ENCODE measurements at places on chromosomes 7 and 10.

DNA sequence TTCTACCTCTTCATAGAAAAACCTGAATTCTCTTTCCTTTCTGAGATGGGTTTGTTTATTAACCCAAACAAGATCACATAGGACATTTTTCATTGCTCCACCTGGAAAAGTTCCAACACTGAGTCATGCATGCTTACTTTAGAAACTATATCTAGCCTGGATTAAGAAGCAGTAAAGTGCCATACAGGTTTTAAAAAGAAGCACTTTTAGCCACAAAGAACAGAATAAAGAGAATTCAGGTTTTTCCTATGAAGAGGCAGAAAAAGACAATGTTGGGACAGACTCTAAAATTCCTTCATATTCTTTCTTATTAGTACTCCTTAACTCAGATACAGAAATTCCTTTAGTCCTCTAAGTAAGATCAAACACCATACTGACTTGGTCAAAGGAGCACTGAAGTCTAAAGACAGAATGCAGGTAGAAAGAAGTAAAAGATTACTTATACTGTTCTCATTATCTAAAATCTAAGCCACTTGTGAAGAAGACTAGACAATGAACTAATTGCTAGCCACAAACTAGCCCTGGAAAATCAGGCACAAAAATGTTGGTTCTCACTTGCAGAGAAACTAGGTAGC is 241.3 kb downstream of the ANK3 start:
- DNase-seq, result peak; percentile 77

- peak; percentile 31 for DNase-seq
Observed at GRCh38 chr7:100247152-100247757, 27.5 kb downstream of the PVRIG start.

- no peak for DNase-seq
Observed at GRCh38 chr10:30493609-30494530, 59.9 kb downstream of the MAP3K8 start.

GRCh38 chr10:14837003-14837756 is 657 bp downstream of the CDNF start:
- DNase-seq, result no peak

- peak; percentile 27 for DNase-seq
Observed at GRCh38 chr10:79052291-79053080, 16.3 kb upstream of the ZMIZ1 start.

DNA sequence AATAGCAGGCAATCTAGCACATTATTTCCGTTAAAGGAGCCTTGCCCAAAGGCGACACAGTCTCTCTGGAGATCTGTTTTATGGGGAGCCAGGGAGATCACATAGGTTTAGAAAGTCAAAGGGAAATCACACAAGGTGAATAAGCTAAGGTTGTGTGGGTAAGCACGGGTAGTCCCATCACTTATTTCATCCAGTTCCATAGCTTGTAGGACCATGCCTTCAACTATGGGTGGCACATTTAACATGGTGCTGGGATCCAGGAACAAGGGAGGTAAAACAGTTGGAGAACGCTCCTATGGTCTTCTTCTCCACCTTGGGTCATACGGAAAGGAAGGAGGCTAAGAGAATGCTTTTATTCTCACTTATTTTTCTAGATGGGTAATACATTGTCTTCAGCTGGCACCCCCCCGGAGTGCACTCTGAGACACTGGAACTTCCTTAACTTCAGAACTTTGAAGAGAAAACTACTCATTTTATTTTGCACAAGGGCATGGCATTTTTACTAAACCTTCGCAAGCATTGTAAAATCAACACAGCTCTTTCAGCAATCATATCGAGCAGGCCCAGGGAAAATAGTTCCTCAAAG is 435.4 kb downstream of the KIF20B start:
- DNase-seq, result no peak

- DNase-seq, result peak; percentile 96
Observed at GRCh38 chr10:89278034-89278535, 23.8 kb upstream of the IFIT2 start.

GRCh38 chr10:22701132-22701826 is 13.1 kb downstream of the PIP4K2A start:
- no peak for DNase-seq

GRCh38 chr10:16314259-16314658 is 122.6 kb upstream of the PTER start:
- no peak for DNase-seq

DNA sequence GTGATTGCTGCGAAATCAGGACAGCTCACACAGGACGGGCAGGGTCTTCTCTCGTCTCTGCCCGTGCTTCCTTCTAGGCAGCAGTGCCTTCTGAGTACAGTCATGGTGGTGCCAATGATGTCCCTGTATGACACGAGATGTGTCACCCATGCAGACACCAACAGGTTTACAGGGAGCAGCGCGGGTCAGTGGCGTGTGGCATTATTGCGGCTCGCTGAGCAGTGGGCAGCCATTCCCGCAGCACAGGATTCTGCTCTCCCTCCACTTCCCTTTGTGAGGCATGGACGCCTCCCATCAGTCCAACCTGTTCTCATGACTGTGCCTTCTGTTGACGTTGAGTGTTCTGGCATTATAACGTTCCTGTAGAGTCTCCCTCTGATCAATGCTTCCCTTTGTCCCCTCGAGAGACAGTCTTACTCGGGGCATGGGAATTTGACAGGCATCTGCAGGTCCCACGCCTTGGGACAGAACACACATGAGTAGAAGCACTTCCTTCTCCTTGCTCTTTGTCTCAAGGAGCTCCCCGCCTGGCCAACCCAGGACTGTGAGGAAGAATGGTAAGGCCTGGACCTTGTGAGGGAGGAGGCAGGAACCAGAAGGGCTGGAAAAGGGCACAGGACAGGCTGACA is 219.5 kb downstream of the PAXIP1 start:
- no peak for DNase-seq

DNA sequence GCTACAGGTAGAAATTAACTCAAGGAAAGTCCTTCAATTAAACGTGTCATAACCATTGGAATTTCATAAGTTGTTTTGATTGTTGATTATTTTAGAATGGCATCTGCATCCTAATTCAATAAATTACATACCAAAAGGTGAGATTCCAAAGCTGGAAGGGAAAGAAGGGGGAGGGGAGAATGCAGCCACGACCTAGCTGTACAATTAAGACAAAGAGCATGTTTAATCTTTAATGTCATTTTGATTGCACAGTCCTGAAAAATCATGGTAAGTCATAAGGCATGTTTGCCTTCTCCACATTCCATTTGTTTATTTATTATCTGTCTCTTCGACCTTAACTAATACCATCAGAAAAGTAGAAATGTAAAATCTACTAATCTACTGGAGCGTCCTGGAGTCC is 358.1 kb downstream of the FRMD4A start:
- DNase-seq, result no peak

DNA sequence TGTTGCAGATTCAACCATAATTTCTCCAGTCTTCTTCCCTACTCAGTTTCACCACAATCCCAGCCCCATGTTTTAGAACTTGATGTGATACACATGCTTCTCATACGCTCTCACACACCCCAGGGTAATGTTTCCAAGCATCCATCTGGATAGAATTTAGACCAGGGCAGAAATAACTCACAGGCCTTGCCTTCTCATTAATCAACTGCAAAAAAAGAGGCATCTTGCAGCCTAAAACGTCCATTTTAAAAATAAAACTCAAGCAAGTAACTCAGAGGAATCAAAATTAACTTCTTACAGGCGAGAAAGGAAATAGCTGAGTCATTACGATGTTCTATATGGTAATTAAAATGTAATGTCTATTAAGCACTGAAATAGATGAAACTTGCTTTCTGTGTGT is 127.2 kb upstream of the RSU1 start:
- peak; percentile 29 for DNase-seq

DNA sequence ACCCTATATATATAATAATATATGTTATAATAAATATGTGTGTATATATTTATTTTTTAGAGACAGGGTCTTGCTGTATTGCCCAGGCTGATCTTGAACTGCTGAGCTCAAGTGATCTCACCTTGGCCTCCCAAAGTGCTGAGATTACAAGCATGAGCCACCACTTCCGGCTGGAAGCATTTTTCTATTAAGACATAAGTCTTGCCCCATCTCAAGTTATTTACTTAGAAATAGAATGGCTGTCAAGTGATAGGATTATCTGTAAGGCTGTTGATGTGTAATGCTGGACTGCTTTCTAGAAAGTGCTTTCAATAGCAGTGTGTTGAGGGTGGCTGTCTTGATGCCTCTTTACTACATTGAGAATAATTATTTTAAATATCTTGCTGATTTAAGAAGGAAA is 65.2 kb downstream of the ZMYND11 start:
- no peak for DNase-seq

DNA sequence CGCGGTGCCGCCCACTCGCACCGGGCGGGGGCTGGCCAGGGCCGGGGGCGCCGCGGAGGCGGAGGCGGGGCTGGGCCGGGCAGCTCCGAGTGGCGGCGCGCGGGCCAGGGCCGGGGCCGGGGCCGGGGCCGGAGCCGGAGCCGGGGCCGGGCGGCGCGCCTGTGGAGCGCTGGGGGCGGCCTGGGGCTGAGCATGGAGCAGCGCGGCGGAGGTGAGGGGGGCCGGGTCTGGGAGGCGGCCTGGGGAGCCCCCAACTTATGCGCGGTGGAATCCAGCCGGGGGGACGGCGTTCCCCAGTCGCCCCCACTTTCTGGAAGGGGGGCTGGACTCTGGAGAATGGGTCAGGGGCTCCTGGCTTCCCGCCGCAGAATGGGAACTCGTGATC is at the start of gene LZTS2:
Gene LZTS2, plus strand, starts transcription at position 67 of the 385 bp plus-strand sequence. CDS start 2,731 bp downstream, outside the sequence.
- no peak for DNase-seq

DNA sequence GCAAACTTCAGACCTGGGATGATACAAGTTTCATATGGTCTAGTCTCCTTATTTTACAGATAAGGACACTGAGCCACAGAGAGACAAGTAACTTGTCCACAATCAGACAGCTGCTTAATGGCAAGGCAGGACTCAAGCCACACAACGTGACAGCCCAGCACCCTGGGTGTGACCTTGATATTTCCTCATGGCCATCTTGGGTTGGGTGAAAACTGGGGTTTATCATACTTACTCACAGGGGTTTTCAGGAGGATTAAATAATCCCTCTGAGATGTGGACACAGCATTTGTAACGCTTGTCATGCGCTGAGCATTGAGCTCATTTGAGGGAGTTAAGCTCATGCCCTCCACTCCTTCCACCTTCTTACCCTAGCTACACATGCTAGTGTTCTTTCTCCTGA is 58.0 kb downstream of the ABLIM1 start:
- DNase-seq, result no peak

GRCh38 chr10:24262929-24263590 is 54.1 kb downstream of the KIAA1217 start:
- DNase-seq, result no peak

Measured in lung microvascular endothelial cell (primary cell).